ENCODE measurements at places on chromosomes 12 and 14. TPM values are rescaled to one million over a fixed set of nuclear protein-coding genes. Genes with fewer than 3 reads are reported as not detected.

- no peak for DNase-seq
These were observed 48.4 kb downstream of the DCAF4 start for GRCh38 chr14:72974661-72975060.

DNA sequence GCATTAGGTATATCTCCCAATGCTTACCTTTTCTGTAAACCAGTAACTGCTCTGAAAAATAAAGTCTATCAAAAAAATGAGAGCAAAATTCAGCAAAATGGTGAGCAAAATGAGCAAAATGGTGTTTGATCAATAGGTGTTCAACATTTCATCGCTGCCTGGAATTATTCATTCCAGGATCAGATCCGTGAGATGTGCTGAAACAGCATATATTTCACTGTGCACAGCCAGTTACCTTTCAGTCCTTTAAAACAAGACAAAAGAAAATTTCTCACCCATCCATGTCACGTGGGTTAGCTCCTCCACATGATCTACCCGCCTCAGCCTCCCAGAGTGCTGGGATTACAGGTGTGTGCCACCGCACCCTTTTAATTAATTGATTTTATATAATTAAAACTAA is 8.1 kb upstream of the FGF23 start:
- no peak for DNase-seq

DNA sequence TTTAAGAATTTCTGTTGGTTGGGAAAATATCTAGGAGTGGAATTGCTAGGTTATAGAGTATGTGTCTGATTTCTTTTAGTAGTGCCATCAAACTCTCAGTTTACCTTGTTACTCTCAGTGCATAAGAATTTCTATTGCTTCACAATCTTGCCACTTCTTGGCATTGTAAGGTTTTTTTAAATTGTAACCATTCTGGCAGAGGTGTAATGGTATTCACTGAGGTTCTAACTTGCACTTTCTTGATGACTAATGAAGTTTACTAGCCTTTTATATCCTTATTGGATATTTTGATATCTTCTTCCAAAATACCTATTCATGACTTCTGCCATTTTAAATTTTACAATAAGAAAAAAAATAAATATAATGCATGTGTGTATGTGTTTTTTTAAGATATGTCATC is 478.0 kb downstream of the NAV3 start:
- DNase-seq: no peak

The RAB3IP gene
- total RNA-seq: 27.2 TPM

All from right atrium auricular region (tissue), 2 donors.